ENCODE measurements at places on chromosomes 4 and X.

DNA sequence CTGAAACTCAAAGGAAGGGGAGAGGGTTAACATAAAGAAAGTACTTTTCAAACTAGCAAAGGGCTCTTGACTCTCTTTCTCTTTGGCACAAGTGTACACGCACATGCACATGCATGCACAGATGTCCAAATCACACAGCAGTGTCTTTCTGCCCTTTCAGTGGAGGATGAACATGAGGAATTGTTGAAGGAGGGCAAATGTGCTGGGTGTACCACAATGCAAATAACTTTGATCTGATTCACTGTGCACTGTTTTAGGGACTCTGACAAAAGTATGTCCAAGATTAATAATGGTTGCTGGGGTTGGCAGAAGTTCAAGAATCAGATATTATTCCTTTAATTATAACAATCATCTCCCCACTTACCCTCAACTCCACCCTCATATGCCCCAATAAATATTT is 93.8 kb downstream of the GPC4 start:
- DNase-seq, result no peak

GRCh38 chr4:79185526-79186045 is 140.3 kb downstream of the NAA11 start:
- no peak for DNase-seq

- DNase-seq, result no peak
Measured at GRCh38 chr4:67871867-67872266, 11.9 kb downstream of the TMPRSS11D start.

- no peak for DNase-seq
Measured at GRCh38 chrX:16076834-16077233, 46.5 kb upstream of the GRPR start.

DNA sequence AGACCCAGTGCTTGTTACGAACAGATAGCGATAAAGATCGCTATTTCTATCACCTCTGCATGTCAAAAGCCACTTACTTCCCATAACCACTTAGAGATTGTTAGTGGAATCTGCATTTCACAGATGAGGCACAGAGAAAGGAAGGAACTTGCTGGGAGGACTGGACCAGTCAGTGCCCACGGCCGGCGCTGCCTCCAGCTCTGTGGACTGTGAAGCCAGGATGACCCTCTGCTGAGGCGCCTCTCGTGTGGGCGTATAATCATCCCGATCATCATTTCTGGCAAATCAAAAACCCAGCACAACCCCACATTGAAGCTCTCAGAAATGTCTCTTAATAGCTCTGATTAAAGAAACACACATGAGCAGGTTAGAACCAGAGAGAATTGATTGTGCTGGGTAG is 61.5 kb upstream of the ADRA2C start:
- DNase-seq, result no peak

- no peak for DNase-seq
Measured at GRCh38 chr4:187547316-187547715, 448.3 kb upstream of the ZFP42 start.

DNA sequence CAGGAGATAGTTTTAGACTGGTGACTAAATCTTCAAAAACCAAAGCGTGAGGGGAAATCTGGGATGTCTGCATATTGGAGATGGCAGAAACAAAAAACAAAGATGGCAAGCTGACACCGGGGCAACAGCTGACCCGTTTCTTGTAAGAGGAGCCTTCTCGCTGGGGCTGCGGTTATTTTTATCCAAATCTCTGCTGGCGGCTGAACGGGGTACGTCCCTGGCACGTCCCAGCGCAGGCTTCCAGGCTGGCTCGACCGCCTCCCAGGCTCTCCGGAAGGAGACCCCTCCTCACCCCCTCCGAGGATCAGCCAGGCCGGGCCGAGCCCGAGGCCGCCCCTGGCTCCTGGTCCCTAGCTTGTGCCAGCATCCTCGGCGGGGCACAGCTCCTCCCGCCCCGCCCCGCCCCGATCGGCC is 403 bp downstream of the SGCB start:
- DNase-seq, result peak; percentile 66

GRCh38 chrX:86148594-86148993 is 343 bp downstream of the DACH2 start:
- DNase-seq, result no peak

GRCh38 chr4:16025268-16025667 is 58.6 kb downstream of the PROM1 start:
- no peak for DNase-seq

GRCh38 chr4:13539619-13540445 is 4.5 kb downstream of the NKX3-2 start:
- DNase-seq, result peak; percentile 48

GRCh38 chr4:139582044-139582443 is 26.0 kb upstream of the SETD7 start:
- DNase-seq, result no peak

DNA sequence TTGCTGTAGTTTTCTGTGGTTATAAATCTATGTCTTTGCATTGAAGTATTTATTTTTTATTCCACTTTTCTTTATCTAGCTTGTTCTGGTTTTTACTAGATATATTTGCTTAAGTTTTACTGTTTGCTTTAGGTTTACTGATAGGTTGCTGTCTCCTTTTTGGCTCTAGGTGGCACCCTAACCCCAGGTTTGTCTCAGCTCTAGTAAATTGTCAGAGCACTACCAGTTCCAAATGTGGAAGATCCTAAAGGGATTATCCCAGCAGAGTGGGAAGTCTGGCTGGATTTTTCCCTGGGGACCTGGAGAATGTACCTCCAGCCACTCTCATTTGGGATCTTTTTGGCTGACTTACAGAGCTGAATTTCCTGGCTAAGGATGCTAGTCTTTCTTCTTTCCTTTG is 106.1 kb downstream of the PBDC1 start:
- DNase-seq, result peak; percentile 62

All from islet precursor cell (in vitro differentiated cells).